GM10248 (cell line): ENCODE measurements at places on chromosomes 2 and 18.

DNA sequence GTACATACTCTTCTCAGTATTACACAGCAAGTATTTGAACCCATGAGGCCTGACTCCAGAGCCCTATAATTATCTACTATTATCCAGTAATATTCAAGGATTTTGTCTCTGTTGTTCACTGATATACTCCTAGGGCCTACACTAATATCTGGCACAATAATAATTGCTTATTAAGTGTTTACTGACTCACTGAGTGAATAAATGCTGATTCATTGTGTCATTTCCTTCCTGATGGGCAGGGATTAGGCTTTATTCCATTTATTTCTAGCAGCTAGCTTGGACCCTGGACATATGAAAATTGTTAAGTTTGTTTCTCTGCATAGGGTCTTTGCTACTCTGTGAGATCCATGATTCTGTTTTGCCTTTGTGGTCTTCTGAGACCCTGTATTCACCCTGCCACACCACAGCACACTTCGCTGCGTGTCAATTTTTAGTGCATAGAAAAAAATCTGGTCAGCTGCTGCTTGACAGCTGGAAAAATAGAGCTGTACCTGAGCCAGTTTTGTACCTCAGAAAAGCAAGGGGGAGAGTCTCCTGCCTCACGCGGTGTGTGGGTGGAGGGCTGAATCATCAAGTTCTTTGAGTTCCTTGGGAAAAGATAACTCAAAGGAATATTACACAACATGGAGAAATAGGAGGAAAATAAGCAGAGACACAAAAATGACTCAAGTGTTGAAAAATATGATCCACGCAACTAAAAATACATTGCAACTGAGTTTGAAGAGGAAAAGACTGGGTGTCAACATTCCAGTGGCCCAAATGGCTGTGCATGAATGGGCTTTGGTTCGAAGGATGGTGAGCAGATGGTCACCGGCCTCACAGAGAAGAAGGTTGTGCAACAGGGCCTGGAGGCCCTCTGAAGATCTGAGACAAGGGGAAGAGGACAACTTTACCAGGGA is 18.9 kb upstream of the DPP4 start:
- no peak for DNase-seq

GRCh38 chr18:60372596-60372995 is at the start of gene MC4R:
Gene MC4R (minus strand): TSS chr18:60372775. CDS start chr18:60372349, 426 bp downstream.
- DNase-seq = no peak

- no peak for DNase-seq
Measured at GRCh38 chr2:96537734-96538486, 1.4 kb downstream of the ARID5A start.

DNA sequence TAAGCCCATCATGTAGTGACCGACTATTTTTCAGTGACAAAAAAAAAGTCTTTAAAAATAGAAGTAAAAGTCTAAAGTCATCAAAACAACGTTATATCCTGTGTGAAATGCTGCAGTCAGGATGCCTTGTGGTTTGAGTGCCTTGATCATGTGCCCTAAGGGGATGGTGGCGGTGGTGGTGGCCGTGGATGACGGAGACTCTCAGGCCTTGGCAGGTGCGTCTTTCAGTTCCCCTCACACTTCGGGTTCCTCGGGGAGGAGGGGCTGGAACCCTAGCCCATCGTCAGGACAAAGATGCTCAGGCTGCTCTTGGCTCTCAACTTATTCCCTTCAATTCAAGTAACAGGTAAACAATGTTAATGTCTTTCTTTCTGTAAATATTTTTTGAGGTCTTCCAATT is at the start of gene CD28:
CD28 (plus strand) TSS at position 237 of the 400 bp plus-strand sequence; CDS start at position 295, 58 bp downstream.
- DNase-seq = peak; percentile 84

- no peak for DNase-seq
Measured at GRCh38 chr2:212961255-212961654, 190.2 kb downstream of the IKZF2 start.
